ENCODE measurements at places on chromosomes 2 and 18.

DNA sequence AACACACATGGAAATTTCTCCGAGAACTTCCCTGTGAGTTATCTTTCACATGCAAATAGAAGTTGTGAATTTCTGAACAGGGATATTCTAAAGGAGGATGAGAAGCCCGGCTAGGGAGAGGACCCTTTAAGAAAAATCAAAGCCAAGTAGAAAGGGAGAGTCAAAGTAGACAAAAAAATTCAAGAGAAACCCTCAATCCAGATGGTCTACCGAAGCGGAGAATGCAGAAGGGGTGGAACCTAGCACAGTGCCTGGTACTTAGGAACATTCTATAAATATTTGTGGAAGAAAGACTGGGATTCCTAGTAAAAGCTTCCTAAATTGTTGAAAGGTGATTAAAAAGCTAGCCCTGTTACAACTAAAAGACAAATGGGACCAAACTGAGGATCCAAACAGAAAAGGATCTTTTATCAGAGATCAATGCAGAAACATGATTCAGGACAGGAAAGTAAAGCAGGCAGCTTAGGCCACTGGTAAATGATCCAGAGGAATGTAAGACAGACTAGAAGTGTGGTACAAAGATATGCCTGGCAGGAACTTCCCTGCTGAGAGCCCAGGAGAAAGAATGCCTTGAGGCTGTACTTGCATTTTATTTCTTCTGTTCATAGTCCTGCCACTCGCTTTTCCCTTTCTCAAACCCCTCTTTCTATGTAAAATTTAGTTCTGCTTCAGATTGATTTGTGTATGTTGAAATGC, 19.5 kb upstream of the GLS start:
- DNase-seq = no peak

DNA sequence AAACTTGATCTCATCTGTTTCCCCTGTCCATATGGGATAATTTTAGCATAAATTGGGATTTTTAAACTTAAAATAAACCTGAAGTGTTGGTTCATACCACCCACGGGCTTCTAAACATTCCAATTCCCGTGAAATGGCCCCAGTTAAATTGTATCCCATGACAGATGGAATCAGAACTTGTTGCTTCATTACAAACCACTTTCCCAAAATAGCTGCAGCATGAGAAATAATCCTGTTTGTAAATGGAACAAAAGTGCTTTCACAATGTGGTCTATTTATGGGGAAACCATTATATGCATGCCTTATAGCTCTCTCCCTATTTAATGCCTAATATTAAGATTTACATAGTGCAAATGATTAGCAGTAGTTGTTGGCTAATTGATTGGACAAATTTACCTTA, 15.9 kb downstream of the SCG2 start:
- no peak for DNase-seq

GRCh38 chr18:63319383-63320122, at the start of gene BCL2:
Gene BCL2, minus strand, starts transcription at chr18:63319769.
- no peak for DNase-seq

DNA sequence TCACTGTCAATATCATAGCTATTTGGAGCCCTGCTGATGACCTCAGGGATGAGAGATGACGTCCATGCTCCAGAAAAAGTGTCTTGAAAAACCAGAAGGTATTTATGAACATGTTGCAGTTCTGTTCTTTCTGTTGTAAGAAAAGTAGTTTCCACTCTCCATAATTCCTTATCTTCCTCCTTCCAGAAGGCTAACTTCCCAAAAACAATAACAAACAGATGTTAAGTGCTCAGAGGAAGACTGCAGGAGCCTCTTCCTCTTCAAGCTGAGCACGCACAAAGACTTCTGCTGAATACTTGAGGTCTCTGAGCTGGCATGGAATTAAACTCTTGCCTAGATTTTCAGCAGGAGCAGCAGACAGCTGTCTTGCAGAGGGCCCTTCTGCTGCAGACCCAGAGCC, 434.5 kb upstream of the KLHL29 start:
- DNase-seq = no peak

DNA sequence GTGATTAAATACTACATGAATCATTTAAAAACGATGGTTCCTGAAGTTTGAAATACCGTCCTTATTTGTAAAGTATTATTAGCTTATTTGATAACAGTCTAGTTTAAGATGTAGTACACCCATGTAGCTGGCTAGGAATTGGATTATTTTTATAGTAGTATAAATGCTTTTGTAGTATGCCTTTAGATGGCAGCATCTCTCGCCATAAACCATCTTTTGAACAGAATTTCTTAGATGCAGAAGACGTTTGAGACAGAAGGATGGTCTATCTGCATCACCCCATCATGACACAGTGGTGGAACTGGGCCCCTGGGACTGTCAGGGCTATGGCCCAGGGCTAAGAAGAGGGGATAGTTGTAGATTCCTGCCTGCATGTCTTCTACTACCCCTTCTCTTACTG, 152.7 kb downstream of the WDSUB1 start:
- DNase-seq = no peak

All from activated T-cell treated with anti-CD3 and anti-CD28 coated beads, Interleukin-2, amount 50 U/mL, for 4 hours (primary cell).